ENCODE measurements at places on chromosomes 12 and 14. TPM values are rescaled to one million over a fixed set of nuclear protein-coding genes. Genes with fewer than 3 reads are reported as not detected.

Gene BHLHE41
- 7.6 TPM for total RNA-seq

Gene KDM5A
- total RNA-seq, result 57.6 TPM

Gene CD163L1
- total RNA-seq, result 0.32 TPM

Gene NRXN3
- total RNA-seq, result 2.9 TPM

Gene CCDC175
- 0.16 TPM for total RNA-seq

DNA sequence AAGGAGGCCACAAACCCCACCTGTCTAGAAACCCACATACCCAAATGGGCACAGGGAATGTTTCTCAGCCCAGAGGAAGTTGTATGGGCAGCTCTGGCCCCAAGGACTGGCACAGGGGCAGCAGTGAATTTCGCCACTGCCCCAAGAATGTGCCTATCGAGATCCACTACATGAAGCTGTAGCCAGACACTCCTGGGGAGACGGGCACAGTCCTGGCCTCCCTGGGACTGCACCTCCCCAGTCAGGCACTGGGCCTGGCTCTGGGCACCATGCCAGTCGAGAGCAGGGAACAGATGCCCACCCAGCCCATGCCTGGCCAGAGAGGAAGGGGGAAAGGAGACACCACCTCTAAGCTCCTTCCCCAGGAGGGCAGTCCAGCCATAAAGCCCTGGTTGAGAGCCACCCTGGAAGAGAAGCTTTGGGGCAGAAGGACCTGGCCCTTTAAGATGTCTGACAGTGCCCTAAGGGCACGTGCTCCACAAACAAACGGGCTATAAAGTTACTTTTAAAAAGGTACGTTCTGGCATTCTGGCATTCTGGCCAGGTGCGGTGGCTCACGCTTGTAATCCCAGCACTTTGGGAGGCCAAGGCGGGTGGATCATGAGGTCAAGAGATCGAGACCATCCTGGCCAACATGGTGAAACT lies 8.4 kb downstream of the ADCY6 start:
- no peaks in the 10 kb centered on the region for H3K36me3 ChIP-seq
- no peak overlapping the region for H3K27ac ChIP-seq
- H3K4me1 ChIP-seq, result peaks cover 15% of the 10 kb centered on the region
- no peak overlapping the region for H3K4me3 ChIP-seq
- H3K27me3 ChIP-seq, result no peaks in the 10 kb centered on the region
- DNase-seq, result no peak

DNA sequence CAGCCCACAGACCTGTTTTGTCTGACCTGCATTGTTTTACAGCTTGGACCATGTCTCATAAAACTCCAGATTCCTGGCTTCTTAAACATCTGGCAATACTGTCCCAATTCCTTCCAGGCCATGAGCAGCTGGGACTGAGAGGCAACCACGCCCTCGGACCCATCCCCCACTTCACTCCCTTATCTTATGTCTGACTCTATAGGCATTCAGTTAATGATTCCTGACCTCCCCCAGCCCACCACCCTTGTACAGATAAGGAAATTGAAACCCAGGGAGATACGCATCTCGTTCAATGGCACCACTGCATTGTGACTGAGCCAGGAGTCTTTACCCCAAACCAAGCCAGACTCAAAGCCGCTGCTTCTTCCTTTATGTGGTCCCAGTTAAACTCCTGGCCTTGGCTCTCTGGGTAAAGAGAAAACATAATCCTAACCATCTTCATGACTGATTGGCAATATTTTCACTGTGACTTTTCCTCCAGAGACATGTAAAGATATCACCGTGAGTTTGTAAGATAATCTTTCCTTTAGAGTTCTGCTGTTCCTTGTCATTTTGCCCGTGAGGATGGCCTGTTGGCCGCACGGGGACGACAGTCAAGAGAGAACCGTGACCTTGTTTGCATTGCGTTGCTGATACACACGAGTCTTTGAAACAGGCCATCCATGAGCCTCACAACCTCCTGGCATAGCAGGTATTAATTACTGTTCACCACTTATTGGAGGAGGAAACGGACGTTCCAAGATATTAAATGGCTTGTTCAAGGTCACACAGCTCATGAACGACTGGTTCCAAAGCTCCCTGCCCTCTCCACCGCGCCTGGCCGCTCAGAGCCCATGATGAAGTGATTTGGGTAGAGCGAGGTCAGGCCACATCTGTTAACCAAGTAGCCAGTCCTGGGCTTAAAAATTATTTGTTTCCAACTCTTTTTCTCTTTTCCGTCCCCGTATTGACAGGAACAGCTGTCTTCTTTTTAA lies 39.4 kb downstream of the MAP1LC3B2 start:
- H3K36me3 ChIP-seq, result no peaks in the 10 kb centered on the region
- DNase-seq, result no peak
- no peaks in the 10 kb centered on the region for H3K27me3 ChIP-seq
- no peak overlapping the region for H3K4me3 ChIP-seq
- H3K27ac ChIP-seq, result 0 out of 2 replicates have a peak overlapping the region, but pooled peaks have one; percentile 48

GRCh38 chr12:6430124-6430989 lies 14.4 kb upstream of the CD27 start:
- no peaks in the 10 kb centered on the region for H3K36me3 ChIP-seq
- H3K27me3 ChIP-seq, result no peaks in the 10 kb centered on the region
- H3K27ac ChIP-seq, result peak overlapping the region; percentile 25

DNA sequence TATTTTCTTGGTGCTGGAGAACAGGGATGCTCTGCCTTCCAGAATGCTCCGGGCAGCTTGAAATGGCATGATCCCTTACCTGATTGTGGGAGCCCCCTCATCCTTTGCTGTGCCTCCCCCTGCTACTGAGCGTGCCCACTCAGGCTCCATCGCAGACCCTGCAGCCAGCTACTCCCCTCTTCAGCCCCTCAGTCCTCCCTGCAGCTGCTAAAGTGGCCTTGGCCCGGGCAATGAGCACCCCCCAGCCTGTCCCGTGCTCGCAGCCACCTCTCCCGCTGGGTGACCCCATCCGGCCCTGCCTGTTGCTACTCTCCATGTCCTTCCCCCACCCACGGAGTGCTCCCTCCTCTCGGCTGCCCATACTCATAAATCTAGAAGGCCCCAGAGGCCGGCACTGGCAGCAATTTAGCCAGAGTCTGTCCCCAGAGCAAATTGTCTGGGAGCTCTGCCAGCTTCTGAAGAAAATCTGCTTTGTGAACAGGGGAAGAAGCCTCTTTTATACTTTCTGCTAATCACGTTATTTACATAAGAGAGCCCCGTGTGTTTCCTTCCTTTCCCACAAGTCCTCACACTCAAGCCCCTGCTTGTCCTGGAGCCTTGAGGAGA lies 143.7 kb upstream of the FRMD6 start:
- no peak for DNase-seq
- H3K36me3 ChIP-seq, result no peaks in the 10 kb centered on the region
- H3K27me3 ChIP-seq, result no peaks in the 10 kb centered on the region
- peak overlapping the region; percentile 52 for H3K27ac ChIP-seq
- H3K4me3 ChIP-seq, result no peak overlapping the region

- no peak overlapping the region for H3K4me3 ChIP-seq
- no peaks in the 10 kb centered on the region for H3K36me3 ChIP-seq
- H3K27me3 ChIP-seq, result no peaks in the 10 kb centered on the region
- DNase-seq, result no peak
- peaks cover 30% of the 10 kb centered on the region for H3K4me1 ChIP-seq
Measured at GRCh38 chr12:49672301-49673217, 34.6 kb downstream of the FMNL3 start.

GRCh38 chr14:73386342-73386741 lies 72.0 kb downstream of the NUMB start:
- no peaks in the 10 kb centered on the region for H3K4me1 ChIP-seq
- peaks cover 14% of the 10 kb centered on the region for H3K36me3 ChIP-seq
- DNase-seq, result no peak

DNA sequence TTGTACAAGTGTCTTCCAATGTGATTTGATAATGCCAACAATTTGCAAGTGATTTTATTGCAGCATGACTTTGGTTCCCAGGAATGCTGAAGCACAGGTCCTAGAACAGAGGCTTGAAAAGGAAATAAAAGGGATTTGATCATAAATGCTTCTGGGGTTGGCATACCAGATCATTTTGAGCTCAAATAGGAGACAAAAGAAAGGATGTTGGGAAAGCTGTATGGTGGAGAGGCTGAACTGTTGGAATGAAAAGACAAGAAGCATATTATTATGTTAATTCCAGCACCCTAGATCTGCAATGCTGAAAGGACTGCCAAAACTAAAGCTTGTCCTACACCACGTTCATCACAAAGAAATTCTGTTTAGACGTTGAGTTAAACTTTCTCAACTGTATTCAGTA lies 143.1 kb downstream of the BICD1 start:
- no peaks in the 10 kb centered on the region for H3K27me3 ChIP-seq
- H3K4me1 ChIP-seq, result peaks cover 38% of the 10 kb centered on the region
- no peak overlapping the region for H3K4me3 ChIP-seq
- DNase-seq, result no peak

- no peaks in the 10 kb centered on the region for H3K36me3 ChIP-seq
- no peak overlapping the region for H3K27ac ChIP-seq
- no peaks in the 10 kb centered on the region for H3K4me1 ChIP-seq
- 0 out of 2 replicates have a peak, but pooled peaks cover 2% of the 10 kb centered on the region for H3K27me3 ChIP-seq
Measured at GRCh38 chr14:37490607-37491006, 104.4 kb downstream of the FOXA1 start.

DNA sequence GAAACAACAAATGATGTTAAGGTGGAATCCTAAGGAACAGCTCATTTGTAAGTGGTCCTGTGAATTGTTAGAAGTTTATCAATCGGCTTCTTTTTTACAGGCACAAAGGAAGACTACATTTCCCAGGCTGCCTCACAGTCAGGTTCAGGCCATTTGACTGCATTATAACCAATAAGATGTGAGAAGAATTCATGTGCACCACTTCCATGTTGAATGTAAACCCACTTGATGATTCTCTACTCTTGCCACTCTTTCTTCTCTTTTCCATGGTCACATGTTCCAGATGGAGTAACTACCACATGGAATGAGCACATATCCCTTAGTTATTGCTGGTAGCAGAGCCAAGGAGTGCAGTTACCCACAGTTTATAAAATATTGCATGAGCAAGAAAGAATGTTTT lies 67.1 kb upstream of the GZMB start:
- H3K4me3 ChIP-seq, result no peak overlapping the region
- H3K27ac ChIP-seq, result no peak overlapping the region
- no peaks in the 10 kb centered on the region for H3K27me3 ChIP-seq

DNA sequence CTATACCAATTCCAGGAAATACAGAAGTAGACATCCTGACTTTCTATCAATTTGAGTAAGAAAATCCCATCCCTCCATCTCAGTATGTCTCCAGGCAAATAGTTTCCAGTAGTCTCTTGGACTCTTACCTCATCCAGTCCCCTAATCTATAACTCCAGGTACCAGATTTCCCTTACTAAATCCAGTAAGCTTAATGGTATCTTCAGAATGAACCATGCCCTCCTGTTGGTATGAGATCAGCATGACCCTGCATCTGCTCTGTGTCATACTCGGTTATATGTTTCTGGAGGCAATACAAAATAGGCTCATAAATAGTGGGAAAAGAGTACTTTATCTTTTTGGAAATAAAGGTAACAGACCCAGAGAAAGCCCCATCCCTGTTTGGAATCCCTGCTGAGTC lies 18.4 kb downstream of the PIGH start:
- no peaks in the 10 kb centered on the region for H3K4me1 ChIP-seq
- no peak overlapping the region for H3K27ac ChIP-seq
- H3K4me3 ChIP-seq, result no peak overlapping the region
- H3K36me3 ChIP-seq, result peaks cover 29% of the 10 kb centered on the region

- no peak overlapping the region for H3K27ac ChIP-seq
- H3K4me3 ChIP-seq, result no peak overlapping the region
- no peaks in the 10 kb centered on the region for H3K27me3 ChIP-seq
- H3K36me3 ChIP-seq, result no peaks in the 10 kb centered on the region
- DNase-seq, result no peak
Measured at GRCh38 chr12:71942259-71942658, 3.6 kb downstream of the TPH2 start.

DNA sequence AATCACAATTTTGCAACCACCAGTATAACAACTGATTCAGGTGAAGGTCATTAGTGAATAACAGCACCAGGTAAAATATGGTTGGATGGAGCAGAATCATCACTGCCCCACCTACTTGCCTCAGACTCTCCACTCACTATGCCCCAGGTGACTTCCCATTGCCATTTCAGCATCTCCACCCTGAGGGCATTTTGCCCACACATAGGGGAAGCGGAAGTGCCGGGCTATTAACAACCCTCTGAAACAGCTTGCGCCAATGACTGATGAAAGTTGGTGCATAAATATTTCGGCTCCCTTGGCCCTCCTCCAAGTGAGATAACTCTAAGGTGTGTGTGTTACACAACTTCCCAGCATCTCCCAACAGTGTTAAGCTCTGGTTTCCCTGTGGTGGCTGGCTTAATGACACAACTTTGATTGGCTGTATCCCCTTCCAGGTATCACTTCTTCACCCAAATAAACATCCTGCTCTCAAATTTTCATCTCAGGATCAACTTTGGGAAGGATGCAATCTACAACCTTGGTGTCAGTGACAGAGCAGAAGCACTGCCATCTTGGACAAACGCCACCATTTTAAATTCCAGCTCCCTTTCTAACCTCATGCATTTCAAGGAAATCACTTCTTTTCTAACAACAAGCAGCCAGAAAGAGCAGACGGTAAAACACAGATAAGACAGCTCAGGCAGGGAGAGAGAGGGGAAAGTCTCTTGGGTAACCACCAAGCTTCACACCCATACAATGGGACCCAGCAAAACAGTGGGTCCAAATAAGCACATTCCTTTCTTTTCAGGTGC lies 73.6 kb upstream of the PPP2R5C start:
- peaks cover 10% of the 10 kb centered on the region for H3K4me1 ChIP-seq
- peaks cover 90% of the 10 kb centered on the region for H3K27me3 ChIP-seq
- H3K4me3 ChIP-seq, result no peak overlapping the region
- no peak for DNase-seq
- H3K36me3 ChIP-seq, result peaks cover 4% of the 10 kb centered on the region

DNA sequence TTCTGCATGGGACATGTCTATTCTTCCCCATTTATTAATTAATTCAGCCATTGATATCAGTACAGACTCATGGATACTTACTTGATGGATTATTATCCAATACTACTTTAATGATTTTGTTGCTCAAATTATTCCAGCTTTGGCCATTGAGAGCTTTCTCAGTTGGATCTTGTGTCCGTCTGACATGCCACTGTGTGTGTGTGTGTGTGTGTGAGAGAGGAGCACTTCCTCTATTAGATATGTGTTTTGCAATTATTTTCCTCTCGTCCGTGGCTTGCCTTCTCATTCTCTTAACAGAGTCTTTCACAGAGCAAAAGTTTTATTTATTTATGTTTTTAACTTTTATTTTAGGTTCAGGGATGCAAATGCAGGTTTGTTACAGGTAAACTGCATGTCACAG lies 194.2 kb downstream of the ADGRD1 start:
- H3K4me1 ChIP-seq, result 0 out of 2 replicates have a peak, but pooled peaks cover 4% of the 10 kb centered on the region
- H3K27me3 ChIP-seq, result 0 out of 2 replicates have a peak, but pooled peaks cover 3% of the 10 kb centered on the region
- H3K27ac ChIP-seq, result no peak overlapping the region
- H3K36me3 ChIP-seq, result no peaks in the 10 kb centered on the region
- DNase-seq, result no peak

DNA sequence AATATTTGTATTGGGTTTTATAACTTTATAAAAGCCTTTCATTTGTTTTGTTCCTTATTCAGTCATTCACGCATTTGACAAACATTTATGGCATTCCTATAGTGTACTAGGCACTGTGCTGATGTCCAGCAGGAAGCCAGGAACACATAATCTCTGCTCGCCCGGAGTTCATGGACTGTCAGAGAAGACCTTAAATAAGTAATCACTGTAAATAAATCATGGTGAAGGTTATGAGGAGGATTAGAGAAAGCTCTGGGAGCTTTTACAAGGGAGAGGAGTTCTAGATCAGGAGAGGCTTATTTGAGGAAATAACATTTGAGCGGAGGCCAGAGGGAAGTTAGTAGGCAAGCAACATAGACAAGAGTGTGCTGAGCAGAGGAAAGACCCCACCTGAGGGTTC lies 1.4 kb upstream of the RDH11 start:
- no peak overlapping the region for H3K27ac ChIP-seq
- H3K36me3 ChIP-seq, result peaks cover 14% of the 10 kb centered on the region
- no peak overlapping the region for H3K4me3 ChIP-seq
- peaks cover 11% of the 10 kb centered on the region for H3K4me1 ChIP-seq
